Heart right ventricle (tissue), 16 donors: ENCODE measurements at places on chromosomes 2 and 18. TPM values are rescaled to one million over a fixed set of nuclear protein-coding genes. Genes with fewer than 3 reads are reported as not detected.
A peak's percentile ranks its signal among the peaks of the same experiment; 100 is the strongest.

Gene UGT1A3
- polyA plus RNA-seq, result not detected

Gene BIRC6
- 12.8 TPM for polyA plus RNA-seq

Gene SCN3A
- 0.35 TPM for polyA plus RNA-seq

Gene TMEM17
- polyA plus RNA-seq, result 0.66 TPM

Gene SANBR
- polyA plus RNA-seq, result 11.0 TPM

Gene MYL12B
- polyA plus RNA-seq, result 292 TPM

Gene STEAP3
- polyA plus RNA-seq, result 5.0 TPM

DNA sequence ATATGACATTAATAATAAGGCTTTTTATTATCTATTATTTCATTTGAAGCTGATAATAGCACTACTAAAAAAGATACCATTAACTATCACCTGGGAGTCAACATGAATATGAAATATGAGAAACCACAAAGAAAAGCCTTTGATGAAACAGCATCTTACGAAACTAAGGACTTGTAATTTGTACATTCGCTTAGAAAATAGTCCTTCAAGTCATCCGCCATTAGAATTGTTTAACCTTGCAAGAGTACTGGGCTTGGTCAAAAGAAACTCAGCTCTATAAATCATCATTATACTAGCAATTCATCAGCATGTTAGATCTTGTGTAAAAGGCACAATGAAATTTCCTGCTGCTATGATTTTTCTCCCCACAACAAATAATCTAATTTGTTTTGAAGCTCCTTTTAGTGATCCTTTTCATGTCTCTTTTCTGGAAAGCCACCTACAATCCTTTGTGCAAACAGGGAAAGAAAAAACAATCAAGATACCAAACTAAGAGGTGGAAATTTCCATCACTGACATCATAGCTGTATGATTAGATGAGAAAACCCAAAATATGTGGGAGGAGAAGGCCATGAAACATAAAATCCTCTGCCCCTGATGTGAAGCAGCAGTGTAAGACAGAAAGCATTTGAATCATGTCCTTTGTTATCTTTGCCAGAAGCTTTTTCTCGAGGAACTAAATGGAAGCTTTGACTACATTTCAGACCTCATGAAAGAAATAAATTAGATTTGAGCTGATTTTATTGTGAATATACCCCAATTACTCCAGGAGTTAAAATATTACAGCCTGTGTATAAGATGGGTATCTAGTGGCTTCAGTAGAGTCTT lies 31.2 kb downstream of the SCN9A start:
- H3K4me3 ChIP-seq, result no peak overlapping the region
- no peaks in the 10 kb centered on the region for H3K4me1 ChIP-seq
- no peaks in the 10 kb centered on the region for H3K36me3 ChIP-seq
- no peak for DNase-seq

- H3K4me3 ChIP-seq, result no peak overlapping the region
- DNase-seq, result no peak
- no peaks in the 10 kb centered on the region for H3K36me3 ChIP-seq
- peaks cover 7% of the 10 kb centered on the region for H3K4me1 ChIP-seq
- no peaks in the 10 kb centered on the region for H3K27me3 ChIP-seq
Observed at GRCh38 chr2:202771741-202772460, 99.7 kb downstream of the ICA1L start.

DNA sequence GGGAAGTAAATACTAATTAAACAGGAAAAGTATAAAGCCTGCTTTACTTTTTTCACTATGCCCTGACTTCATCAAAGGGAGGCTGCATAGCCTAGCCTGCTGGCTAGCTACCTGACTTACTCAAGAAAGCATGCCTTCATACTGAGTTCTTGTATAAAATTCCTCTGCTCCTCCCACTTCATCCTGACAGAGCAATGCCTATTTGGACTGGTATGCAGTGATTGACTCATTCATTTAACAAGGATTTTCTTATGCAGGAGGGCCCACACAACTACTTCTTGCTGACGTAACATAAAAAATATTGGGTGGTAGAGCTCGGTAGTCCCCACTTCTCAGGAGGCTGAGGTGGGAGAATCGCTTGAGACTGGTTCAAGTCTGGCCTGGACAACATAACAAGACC lies 70.5 kb downstream of the PRPF40A start:
- H3K4me3 ChIP-seq, result no peak overlapping the region
- no peak for DNase-seq
- H3K36me3 ChIP-seq, result peaks cover 79% of the 10 kb centered on the region
- no peak overlapping the region for H3K27ac ChIP-seq

DNA sequence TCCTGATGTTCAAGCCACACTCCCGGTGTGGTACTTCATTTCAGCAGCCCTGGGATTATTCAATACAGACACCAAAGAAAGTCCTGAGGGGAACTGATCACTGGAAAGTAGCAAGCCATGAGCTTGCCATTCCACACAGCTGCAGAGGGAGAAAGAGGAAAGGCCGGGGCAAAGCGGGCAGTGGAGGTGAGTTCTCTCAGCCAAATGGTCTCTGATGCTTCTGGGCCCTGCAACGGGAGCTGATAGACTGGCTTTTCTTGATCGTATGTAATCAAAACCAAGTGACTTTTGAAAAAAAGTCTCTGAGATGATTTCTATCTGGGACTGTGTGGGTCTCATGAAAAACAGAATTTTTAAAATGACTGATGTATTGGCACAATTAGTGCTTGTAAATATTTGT lies 152.9 kb downstream of the ALPK2 start:
- H3K27ac ChIP-seq, result no peak overlapping the region
- no peaks in the 10 kb centered on the region for H3K27me3 ChIP-seq
- H3K4me1 ChIP-seq, result no peaks in the 10 kb centered on the region
- no peak for DNase-seq
- H3K4me3 ChIP-seq, result no peak overlapping the region

- peaks cover 17% of the 10 kb centered on the region for H3K4me1 ChIP-seq
- H3K27ac ChIP-seq, result no peak overlapping the region
- H3K36me3 ChIP-seq, result no peaks in the 10 kb centered on the region
- DNase-seq, result no peak
- H3K4me3 ChIP-seq, result no peak overlapping the region
Observed at GRCh38 chr2:53740170-53740569, 27.4 kb upstream of the CHAC2 start.

DNA sequence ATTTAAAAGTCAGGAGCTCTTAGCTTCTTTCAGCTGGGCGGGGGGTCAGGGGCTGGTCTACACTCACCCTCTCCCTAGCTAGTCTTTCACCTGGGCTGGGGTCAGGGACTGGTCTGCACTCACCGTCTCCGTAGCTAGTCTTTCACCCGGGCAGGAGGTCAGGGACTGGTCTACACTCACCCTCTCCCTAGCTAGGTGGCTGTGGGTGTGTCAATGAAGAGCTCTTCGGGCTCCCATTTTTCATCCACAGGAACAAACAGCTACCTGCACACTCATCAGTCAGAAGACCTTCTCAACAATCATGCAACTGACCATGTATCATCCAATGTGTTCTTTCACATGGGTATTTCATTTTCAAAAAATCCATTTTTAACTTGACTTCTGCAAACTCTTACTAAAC lies 8.0 kb downstream of the CHST10 start:
- DNase-seq, result no peak
- no peak overlapping the region for H3K27ac ChIP-seq
- no peak overlapping the region for H3K4me3 ChIP-seq
- H3K4me1 ChIP-seq, result peaks cover 23% of the 10 kb centered on the region
- H3K36me3 ChIP-seq, result peaks cover 4% of the 10 kb centered on the region

DNA sequence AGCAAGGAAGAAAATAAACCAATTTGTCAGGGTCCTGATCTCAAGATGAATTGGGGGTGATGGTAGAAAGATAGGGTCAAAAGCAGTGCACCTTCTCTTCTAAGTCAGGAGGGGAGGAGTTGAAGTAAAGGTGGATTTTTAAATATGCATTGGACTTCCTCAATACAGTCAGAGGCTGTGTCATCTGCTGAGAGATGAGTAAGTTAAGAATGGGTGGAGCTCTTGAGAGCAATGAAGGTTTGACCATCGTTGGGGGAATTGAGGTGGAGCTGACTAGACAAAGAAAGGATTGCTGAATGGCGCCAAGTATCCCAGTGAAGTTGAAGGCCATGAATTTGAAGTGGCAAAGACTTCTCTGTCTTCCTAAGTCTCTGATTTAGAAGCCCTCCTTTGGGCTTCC lies 18.4 kb upstream of the CPO start:
- H3K4me3 ChIP-seq, result no peak overlapping the region
- H3K27ac ChIP-seq, result no peak overlapping the region

- peak overlapping the region; percentile 84 for H3K4me3 ChIP-seq
- DNase-seq, result no peak
- peaks cover 24% of the 10 kb centered on the region for H3K4me1 ChIP-seq
- H3K27me3 ChIP-seq, result no peaks in the 10 kb centered on the region
Observed at GRCh38 chr2:102736110-102736409, 25.8 kb upstream of the TMEM182 start.

GRCh38 chr2:46003903-46004473 lies 293.2 kb upstream of the EPAS1 start:
- no peak for DNase-seq
- H3K27me3 ChIP-seq, result no peaks in the 10 kb centered on the region
- H3K27ac ChIP-seq, result no peak overlapping the region
- H3K4me1 ChIP-seq, result peaks cover 10% of the 10 kb centered on the region

DNA sequence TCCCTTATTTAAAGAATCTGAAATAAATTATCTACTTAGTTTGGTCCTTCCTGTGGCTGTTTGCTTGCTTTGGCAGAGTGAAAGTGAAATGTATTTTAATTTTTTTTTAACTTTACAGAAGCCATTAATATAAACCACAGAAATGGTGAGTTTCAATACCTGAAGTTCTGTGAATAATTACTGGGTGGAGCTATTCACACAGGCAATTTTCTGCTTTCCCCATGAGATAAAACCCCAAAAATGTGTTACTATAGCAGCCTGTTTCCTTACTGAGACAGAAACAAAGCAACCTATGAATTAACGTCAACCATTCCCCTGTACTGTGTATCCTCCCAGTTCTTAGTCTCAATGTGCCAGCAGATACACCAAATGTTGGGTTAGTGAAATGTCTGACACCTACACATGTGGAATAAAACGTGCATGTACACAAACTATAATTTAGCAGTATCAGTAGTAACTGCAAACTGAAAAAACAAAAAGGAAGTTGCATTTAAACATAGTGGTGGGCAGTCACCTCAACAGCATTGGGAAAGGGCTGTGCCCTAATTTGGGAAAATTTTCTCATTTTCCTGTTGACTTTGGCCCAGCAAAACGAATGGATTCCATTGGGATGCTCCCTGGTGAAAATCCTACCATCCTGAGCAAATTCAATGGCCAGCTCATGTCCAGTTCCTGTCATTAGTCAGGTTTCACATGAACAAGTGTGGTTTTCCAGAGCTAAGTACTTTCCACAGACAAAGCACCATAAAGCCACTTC lies 73.1 kb upstream of the RMDN2 start:
- DNase-seq, result no peak
- no peaks in the 10 kb centered on the region for H3K36me3 ChIP-seq
- no peaks in the 10 kb centered on the region for H3K27me3 ChIP-seq
- H3K4me3 ChIP-seq, result no peak overlapping the region
- peak overlapping the region; percentile 52 for H3K27ac ChIP-seq

- no peak overlapping the region for H3K4me3 ChIP-seq
- no peak overlapping the region for H3K27ac ChIP-seq
- no peaks in the 10 kb centered on the region for H3K27me3 ChIP-seq
- H3K36me3 ChIP-seq, result no peaks in the 10 kb centered on the region
Observed at GRCh38 chr2:224127871-224128501, 88.9 kb upstream of the SERPINE2 start.
